Liver (tissue), 10 donors: ENCODE measurements at places on chromosomes 5 and 9. TPM values are rescaled to one million over a fixed set of nuclear protein-coding genes. Genes with fewer than 3 reads are reported as not detected.

BTNL3 gene
- not detected for polyA plus RNA-seq

CCL28 gene
- 0.61 TPM for polyA plus RNA-seq

STKLD1 gene
- 0.28 TPM for polyA plus RNA-seq

TCF7 gene
- polyA plus RNA-seq, result 2.6 TPM

SLCO6A1 gene
- polyA plus RNA-seq, result not detected

C9orf153 gene
- polyA plus RNA-seq, result 0.07 TPM

DNA sequence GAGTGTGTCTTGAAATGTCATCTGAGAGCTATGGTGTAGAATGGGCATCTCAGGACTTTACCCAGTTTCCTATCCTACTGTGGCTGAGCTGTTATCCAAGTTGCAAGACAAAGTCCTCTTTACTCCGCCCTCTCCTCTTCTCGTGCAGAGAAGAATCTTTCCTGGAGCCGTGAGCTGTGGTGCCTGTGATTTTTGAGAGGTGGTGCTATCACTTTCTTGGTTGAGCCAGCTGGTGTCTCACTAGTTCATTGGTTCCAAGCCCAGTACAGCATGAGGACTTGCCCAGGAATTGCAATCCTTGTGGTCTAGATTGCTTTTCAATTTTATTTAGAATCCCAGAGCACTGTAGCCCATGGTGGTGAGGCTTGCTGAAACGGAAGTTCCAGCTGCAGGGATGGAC, 2300.3 kb downstream of the MAT2B start:
- H3K27ac ChIP-seq, result no peak overlapping the region
- H3K4me1 ChIP-seq, result no peaks in the 10 kb centered on the region
- H3K4me3 ChIP-seq, result no peak overlapping the region

DNA sequence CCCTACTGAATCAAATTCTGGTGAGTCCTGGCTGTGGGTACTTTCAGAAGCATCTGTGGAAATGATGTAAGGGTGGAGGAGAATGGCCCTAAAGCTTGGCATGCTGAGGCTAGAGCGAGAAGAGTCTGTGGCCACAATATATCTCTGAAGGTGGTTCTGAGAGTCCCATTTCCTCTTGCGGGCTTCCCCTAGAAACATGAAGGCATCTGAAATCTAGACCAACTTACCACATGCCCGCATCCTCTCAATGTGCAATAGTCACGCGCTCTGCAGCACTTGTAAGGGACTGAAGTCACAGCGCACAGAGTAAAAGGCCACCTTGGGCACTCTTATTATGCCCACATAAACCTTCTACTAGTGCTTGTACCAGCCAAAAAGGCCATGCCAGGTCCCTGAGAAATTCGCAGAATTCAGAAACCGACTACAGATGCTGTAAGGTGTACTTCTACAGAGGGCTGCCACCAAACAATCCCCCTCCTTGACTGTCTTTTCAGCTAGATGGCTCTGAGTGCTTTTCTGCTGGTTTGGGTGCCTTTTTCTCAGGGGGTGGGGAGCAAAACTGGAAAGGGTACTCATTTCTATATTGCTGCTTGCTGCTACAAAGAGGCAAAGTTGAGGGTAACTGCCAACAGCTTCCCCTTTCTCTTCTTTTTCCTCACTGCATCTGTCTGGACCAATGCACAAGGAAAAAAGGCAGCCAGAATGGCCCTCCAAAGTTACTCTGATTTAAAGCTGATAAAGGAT, 107.3 kb downstream of the ZDHHC21 start:
- H3K27me3 ChIP-seq, result no peaks in the 10 kb centered on the region
- H3K36me3 ChIP-seq, result no peaks in the 10 kb centered on the region
- no peak overlapping the region for H3K4me3 ChIP-seq
- DNase-seq, result no peak
- H3K27ac ChIP-seq, result no peak overlapping the region

GRCh38 chr9:109355564-109356297, 34.9 kb upstream of the EPB41L4B start:
- no peak overlapping the region for H3K4me3 ChIP-seq
- no peaks in the 10 kb centered on the region for H3K36me3 ChIP-seq
- no peaks in the 10 kb centered on the region for H3K4me1 ChIP-seq

GRCh38 chr5:32586276-32586599, 881 bp downstream of the SUB1 start:
- DNase-seq, result no peak
- H3K27ac ChIP-seq, result peak overlapping the region; percentile 99
- peaks cover 17% of the 10 kb centered on the region for H3K4me1 ChIP-seq
- peaks cover 4% of the 10 kb centered on the region for H3K36me3 ChIP-seq

DNA sequence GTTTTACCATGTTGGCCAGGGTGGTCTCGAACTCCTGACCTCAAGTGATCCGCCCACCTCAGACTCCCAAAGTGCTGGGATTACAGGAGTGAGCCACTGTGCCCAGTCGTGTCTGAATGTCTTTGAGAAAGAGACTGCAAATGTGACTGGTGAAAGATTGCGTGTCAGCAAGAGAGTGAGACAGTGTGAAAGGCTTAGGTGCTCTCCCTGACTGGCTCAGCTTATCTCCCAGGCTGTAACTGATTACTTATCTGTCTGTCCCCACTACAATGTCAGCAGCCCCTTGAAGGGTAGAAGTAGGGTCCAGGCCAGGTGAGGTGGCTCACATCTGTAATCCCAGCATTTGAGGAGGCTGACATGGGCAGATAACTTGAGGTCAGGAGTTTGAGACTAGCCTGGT, 3.4 kb upstream of the FGFR4 start:
- H3K27me3 ChIP-seq, result no peaks in the 10 kb centered on the region
- H3K4me1 ChIP-seq, result peaks cover 8% of the 10 kb centered on the region
- H3K27ac ChIP-seq, result no peak overlapping the region

- peak; percentile 25 for DNase-seq
- H3K4me3 ChIP-seq, result no peak overlapping the region
- H3K27me3 ChIP-seq, result no peaks in the 10 kb centered on the region
- H3K27ac ChIP-seq, result no peak overlapping the region
These were observed 11.4 kb downstream of the DCANP1 start for GRCh38 chr5:135435467-135436330.

DNA sequence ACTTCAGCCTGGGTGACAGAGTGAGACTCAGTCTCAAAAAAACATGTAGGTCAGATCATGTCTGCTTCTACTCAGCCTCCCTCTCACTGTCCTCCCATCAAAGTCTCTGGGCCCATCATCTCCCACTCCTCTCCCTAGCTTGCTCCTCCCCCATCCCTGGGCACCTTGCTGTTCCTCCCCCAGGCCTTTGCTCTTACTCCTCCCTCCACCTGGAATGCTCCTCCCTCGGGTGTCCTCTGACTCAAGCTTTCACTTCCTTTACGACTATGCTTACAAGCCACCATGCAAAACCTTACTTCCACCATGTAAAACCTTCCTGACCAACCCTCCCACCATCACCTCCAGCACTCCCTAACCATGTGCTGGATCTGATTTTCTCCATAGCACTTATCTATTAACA, 51.5 kb downstream of the MTMR12 start:
- H3K36me3 ChIP-seq, result peaks cover 43% of the 10 kb centered on the region
- H3K4me1 ChIP-seq, result peaks cover 8% of the 10 kb centered on the region
- no peak for DNase-seq
- no peak overlapping the region for H3K4me3 ChIP-seq
- no peaks in the 10 kb centered on the region for H3K27me3 ChIP-seq

DNA sequence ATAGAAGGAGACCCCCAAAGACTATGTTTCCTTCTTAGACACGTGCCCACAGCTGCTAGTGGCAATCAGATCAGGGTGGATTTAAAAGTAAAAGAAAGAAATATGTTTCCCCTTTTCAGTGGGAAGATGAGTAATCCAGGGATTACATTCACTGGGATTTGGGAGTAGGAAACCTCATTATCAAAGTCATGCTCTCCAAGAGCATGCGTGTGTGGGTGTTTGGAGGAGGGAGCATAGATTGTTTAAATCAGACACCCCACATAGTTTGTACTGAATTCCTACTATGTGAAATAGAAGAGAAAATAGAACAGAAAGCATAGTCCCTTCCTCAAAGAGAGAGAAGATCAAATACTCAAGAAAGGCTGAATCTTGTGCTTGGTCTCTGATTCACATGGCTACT, 65.5 kb upstream of the TBCA start:
- H3K27me3 ChIP-seq, result no peaks in the 10 kb centered on the region
- no peak overlapping the region for H3K4me3 ChIP-seq
- no peak for DNase-seq
- peaks cover 3% of the 10 kb centered on the region for H3K4me1 ChIP-seq
- peaks cover 1% of the 10 kb centered on the region for H3K36me3 ChIP-seq
- H3K27ac ChIP-seq, result no peak overlapping the region

GRCh38 chr9:137078701-137079400, 1.5 kb downstream of the UAP1L1 start:
- H3K27me3 ChIP-seq, result peaks cover 6% of the 10 kb centered on the region
- peaks cover 15% of the 10 kb centered on the region for H3K4me1 ChIP-seq
- no peak overlapping the region for H3K27ac ChIP-seq
- peaks cover 2% of the 10 kb centered on the region for H3K36me3 ChIP-seq
- no peak for DNase-seq

DNA sequence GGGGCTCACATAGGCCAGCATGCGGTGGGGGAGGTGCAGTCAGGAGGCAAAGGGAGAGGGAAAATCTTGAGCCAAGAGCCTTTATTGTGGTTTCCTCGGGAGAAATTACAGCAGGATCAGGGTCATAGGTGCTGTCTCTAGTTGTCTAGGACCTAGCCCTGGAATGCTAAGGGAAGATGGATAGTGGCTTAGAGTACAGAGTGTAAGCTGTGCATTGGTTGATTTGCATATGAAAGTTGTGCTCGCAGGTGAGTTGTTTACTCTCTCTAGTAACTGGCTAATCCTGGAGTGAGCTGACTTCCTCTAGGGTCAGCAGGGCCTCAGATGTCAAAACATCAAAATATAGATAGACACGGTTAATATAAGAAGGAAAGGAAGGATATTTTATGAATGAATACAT, 877.7 kb downstream of the TLE4 start:
- no peak overlapping the region for H3K27ac ChIP-seq

GRCh38 chr9:85173967-85174366, 504.4 kb downstream of the NTRK2 start:
- DNase-seq, result no peak
- no peaks in the 10 kb centered on the region for H3K36me3 ChIP-seq
- no peaks in the 10 kb centered on the region for H3K27me3 ChIP-seq

- no peak within 1 kb of the TSS for H3K4me3 ChIP-seq
- H3K4me1 ChIP-seq, result peaks cover 14% of the 10 kb centered on the region
- no peak within 1 kb of the TSS for H3K27ac ChIP-seq
These were observed at the start of gene UGT3A2 for GRCh38 chr5:36066540-36067210. TSS of gene UGT3A2 (minus strand) at chr5:36066882. CDS start at chr5:36066789, 93 bp downstream.

DNA sequence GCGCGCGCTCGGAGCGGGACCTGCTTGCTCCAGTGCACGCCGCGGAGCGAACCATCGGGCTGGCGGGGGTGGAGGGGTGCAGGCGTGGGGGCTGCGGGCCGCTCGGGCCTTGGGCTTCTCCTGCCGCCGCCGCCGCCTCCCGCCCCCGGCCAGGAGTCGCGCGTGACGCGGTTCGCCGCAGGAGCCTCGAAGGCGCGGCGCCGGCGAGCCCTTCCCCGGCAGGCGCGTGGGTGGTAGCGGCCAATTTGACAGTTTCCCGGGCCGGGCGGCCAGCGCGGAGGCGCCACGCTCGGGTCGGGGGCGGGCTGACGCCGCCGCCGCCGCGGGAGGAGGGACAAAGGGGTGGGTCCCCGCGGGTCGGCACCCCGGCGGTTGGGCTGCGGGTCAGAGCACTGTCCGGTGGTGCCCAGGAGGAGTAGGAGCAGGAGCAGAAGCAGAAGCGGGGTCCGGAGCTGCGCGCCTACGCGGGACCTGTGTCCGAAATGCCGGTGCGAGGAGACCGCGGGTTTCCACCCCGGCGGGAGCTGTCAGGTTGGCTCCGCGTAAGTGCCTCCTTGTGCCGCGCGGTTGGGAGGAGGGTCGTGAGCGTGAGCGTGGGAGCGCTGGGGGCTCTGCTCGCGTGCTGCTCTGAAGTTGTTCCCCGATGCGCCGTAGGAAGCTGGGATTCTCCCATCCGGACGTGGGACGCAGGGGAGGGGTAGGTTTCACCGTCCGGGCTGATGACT, at the start of gene TJP2:
TJP2 (plus strand) TSS at position 387 of the 725 bp plus-strand sequence; CDS start at position 483, 96 bp downstream.
- peak within 1 kb of the TSS; percentile 94 for H3K4me3 ChIP-seq
- H3K27ac ChIP-seq, result peak within 1 kb of the TSS; percentile 90
- H3K4me1 ChIP-seq, result peaks cover 13% of the 10 kb centered on the region
- DNase-seq, result peak; percentile 78
- no peaks in the 10 kb centered on the region for H3K36me3 ChIP-seq
- no peaks in the 10 kb centered on the region for H3K27me3 ChIP-seq

- H3K27ac ChIP-seq, result no peak overlapping the region
- H3K27me3 ChIP-seq, result no peaks in the 10 kb centered on the region
- H3K36me3 ChIP-seq, result no peaks in the 10 kb centered on the region
- no peak overlapping the region for H3K4me3 ChIP-seq
- DNase-seq, result no peak
- no peaks in the 10 kb centered on the region for H3K4me1 ChIP-seq
These were observed 264.4 kb upstream of the MSX2 start for GRCh38 chr5:174459832-174460448.

- no peak overlapping the region for H3K4me3 ChIP-seq
- H3K27me3 ChIP-seq, result no peaks in the 10 kb centered on the region
- no peak overlapping the region for H3K27ac ChIP-seq
- no peaks in the 10 kb centered on the region for H3K4me1 ChIP-seq
- H3K36me3 ChIP-seq, result no peaks in the 10 kb centered on the region
These were observed 268.7 kb downstream of the IRX2 start for GRCh38 chr5:2482778-2483177.

GRCh38 chr9:36938617-36939016, 95.5 kb downstream of the PAX5 start:
- H3K36me3 ChIP-seq, result no peaks in the 10 kb centered on the region
- DNase-seq, result no peak
- no peaks in the 10 kb centered on the region for H3K4me1 ChIP-seq
- H3K27me3 ChIP-seq, result no peaks in the 10 kb centered on the region

GRCh38 chr5:177097016-177097985, 10.6 kb downstream of the FGFR4 start:
- DNase-seq, result no peak
- H3K4me3 ChIP-seq, result no peak overlapping the region
- no peak overlapping the region for H3K27ac ChIP-seq

GRCh38 chr5:27854243-27854852, 816.0 kb upstream of the CDH9 start:
- no peak overlapping the region for H3K4me3 ChIP-seq
- H3K36me3 ChIP-seq, result no peaks in the 10 kb centered on the region
- H3K4me1 ChIP-seq, result no peaks in the 10 kb centered on the region
- no peaks in the 10 kb centered on the region for H3K27me3 ChIP-seq
- DNase-seq, result no peak

- no peak overlapping the region for H3K27ac ChIP-seq
- no peak for DNase-seq
- no peaks in the 10 kb centered on the region for H3K27me3 ChIP-seq
- no peak overlapping the region for H3K4me3 ChIP-seq
- no peaks in the 10 kb centered on the region for H3K36me3 ChIP-seq
These were observed 129.0 kb downstream of the MUSK start for GRCh38 chr9:110797611-110798010.

DNA sequence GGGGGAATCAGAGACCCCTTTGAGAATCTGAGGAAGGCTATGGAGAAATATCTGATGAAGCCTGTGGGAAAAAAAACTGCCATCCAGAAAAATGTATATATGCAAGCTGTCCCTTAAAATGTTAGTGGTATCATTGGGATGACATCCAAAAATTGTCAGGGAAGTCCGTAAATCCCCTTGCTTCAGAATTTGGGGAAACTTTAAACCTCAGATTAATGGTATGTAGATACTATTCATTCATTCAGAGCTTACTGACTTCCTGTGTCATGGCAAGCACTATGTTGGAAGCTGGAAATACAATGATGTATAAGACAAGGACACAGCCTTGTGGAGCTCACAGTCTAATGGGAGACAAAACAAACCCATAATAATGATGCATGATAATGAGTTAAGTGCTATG, 10.9 kb upstream of the MOB3B start:
- DNase-seq, result no peak
- H3K27me3 ChIP-seq, result no peaks in the 10 kb centered on the region

GRCh38 chr9:119298076-119298853, 71.0 kb downstream of the BRINP1 start:
- H3K36me3 ChIP-seq, result no peaks in the 10 kb centered on the region
- no peak overlapping the region for H3K27ac ChIP-seq
- no peak overlapping the region for H3K4me3 ChIP-seq
- no peak for DNase-seq
